ENCODE measurements at places on chromosomes 3 and 15. TPM values are rescaled to one million over a fixed set of nuclear protein-coding genes. Genes with fewer than 3 reads are reported as not detected.

DNA sequence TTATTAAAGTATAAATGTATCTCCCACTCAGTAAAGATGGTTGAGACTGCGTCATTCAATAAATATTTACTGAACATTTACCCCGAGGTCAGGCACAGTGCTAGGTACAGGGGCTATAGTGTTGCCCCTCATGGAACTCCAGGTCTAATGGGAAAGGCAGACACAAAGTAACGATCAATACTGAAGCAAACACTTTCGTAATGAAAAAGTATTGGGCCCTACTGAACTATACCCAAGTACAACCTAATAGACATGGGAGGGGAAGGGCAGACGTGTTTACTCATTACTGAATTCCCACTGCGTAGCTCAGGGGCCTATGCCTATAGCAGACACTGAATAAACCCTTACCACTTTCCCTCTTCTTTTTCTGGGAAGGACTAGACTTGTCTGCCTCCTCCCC is 56.9 kb downstream of the KLHL6 start:
- no peak for ATAC-seq

- ATAC-seq: no peak
These were observed 747.6 kb downstream of the NAALADL2 start for GRCh38 chr3:175606650-175607318.

The TICRR gene
- total RNA-seq: 15.4 TPM

- ATAC-seq: no peak
These were observed 524.8 kb downstream of the TUSC7 start for GRCh38 chr3:117234331-117234730.

The HCLS1 gene
- total RNA-seq: 289 TPM

DNA sequence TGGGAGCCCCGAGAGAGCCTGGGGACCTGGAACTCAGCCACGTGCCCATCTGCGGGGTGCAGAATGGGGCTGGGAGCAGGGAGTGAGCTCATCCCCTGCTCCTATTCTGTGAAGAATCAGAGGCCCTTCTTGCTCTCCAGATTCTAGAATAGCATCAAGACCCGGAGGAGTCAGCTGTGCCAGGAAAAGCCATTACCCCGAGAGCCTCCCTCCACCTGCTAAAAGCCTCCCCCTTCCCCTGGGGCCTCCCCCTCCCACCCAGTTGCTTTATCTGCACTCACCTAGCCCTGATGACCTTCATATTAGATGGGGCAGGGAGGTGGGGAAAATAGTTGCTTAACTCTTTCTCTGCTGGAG is 23.1 kb downstream of the CCDC33 start:
- no peak for ATAC-seq

DNA sequence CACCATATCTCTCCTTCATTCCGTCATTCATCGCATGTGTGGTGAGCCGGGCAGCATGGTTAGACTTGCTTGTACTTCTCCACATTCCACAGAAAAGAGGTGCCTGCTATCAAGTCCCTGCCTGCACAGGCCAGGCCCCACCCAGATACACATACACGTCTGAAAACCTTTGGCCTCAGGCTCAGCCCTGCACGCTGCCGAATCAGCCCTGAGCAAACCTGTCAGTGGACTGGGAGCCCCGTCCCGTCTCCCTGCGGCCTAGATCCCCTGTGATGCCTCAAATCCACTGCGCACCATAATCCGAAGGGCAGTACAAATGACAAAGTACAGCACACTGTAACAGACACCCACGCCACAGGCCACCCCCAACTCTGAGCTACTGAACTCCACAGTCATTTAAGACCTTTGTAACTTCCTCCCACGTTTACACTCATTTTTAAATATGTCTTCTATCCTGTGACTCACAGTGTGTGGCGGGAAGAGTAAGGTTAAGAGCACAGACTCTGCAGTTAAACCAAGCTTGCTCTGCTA is 67.1 kb downstream of the MB21D2 start:
- ATAC-seq: peak; percentile 88

DNA sequence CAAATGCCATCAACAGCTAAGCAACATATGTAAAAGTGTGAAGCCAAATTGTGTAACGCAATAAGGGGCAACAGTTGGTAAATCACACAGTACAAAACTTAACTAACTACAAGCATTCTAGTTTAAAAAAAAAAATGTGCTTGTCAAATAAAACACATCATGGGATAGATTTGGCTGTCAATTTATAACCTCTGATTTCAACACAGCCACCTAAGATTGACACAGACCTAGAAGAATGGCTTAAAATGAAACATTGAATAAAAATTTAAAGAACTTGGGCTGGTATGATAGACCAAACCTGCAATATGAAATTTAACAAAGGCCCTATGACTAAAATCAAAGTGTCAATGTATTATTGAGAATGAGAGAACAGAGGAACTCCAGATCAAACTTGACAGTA is 148.4 kb downstream of the NR1I2 start:
- no peak for ATAC-seq

All from activated T-helper 17 cell treated with anti-CD3 and anti-CD28 coated beads, Interleukin-2, amount 50 U/mL, for 72 hours (primary cell).